ENCODE measurements at places on chromosomes 4 and X.
A peak's percentile ranks its signal among the peaks of the same experiment; 100 is the strongest.

DNA sequence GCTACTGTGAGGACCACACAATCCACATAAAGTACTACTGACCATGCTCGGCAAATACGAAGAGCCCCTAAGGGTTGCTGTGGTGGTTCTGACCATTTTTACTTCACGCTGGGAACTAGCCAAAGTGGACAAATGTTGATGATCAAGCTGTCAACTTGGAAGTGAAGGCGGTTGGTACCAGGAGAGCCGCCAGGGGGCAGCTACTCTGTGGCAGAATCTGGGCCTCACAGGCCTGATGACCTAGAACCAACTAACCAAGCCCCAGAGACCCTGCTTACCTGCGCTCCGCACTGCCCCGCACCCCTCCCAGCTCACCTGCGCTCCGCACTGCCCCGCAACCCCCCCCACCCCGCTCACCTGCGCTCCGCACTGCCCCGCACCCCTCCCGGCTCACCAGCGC lies 5.6 kb downstream of the GAK start:
- DNase-seq: no peak

GRCh38 chrX:96688789-96689188 lies 4.1 kb downstream of the DIAPH2 start:
- no peak for DNase-seq

- DNase-seq: no peak
These were observed 793.4 kb upstream of the FRG1 start for GRCh38 chr4:189147005-189147929.

GRCh38 chrX:54074826-54075225 lies 30.6 kb upstream of the PHF8 start:
- no peak for DNase-seq

GRCh38 chr4:31362756-31363155 lies 642.6 kb downstream of the PCDH7 start:
- DNase-seq: peak; percentile 55

DNA sequence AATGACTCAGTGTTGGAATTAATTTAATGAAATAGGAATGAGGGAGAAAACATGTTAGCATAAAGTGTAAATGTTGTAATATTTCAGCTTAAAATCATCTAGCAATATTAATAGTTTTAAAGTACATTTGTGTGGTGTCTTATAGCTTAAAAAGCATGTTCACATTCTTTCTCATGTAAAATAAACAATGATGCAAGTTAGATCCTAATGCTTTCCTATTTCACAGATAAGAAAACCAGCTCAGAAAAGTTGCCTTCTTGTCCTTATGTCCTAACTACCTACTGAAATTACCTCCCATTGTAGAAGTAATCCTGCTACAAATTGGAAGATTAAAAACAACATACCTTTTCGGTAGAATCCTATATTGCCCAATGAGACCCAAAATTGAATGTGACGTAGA lies 40.9 kb upstream of the PRDM8 start:
- no peak for DNase-seq

DNA sequence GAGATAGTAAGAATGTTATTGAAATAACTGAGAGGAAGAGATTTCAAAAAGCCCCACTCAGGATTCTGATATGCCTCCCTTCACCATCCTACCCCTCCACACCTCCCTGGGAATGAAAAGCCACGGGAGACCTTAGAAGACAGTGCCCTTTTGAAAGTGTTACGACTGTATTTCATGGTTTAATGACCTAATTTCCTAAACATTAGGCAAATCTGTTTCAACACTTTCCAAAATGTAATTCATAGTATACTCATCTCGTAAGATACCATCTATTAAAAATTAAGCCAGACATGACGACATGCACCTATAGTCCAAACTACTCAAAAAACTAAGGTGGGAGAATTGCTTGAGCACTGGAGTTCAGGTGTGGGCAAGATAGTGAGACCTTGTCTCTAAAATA lies 106.3 kb downstream of the HNRNPD start:
- no peak for DNase-seq

DNA sequence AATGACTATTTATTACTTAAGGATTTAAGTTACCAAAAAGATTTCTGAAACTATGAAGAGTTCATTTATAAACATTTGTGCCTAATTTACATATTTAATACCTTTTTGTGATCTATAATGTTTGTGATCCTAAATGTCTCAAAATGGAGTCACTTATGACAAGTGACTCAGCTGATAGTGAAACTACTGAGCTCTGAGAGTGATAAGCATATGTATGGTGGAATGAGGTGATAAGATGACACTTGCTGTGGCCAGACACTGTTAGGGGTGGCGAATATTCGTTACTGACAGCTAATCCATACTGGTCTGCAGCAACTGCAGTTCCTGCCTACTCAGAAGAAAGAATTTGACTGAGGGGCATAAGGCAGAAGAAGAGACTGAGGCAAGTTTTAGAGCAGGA lies 5.5 kb upstream of the NXF3 start:
- no peak for DNase-seq

DNA sequence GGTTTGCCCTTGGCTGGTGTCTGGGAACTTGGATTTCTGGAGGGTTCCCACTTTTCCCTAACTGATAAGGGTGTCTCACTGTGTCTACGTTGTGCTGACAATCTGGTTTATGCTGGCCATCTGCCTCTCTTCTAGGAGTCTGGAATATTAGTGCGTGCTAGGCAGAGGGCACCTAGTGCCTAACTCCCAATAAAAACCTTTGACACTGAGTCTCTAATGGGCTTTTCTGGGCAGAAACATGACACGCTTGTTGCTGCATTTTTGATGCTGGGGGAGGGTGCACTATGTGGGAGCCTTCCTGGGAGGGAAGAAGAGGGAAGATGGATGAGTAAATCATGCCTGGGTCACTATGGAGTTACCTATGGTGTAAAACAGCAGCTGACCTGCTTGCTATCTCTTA lies 16.3 kb upstream of the ZNF41 start:
- DNase-seq: no peak

- peak; percentile 26 for DNase-seq
These were observed 97.4 kb upstream of the TRPC5OS start for GRCh38 chrX:111778591-111778990.

- DNase-seq: no peak
These were observed 12.8 kb downstream of the CYSLTR1 start for GRCh38 chrX:78314561-78314960.

GRCh38 chrX:10040961-10041360 lies 73.8 kb downstream of the CLDN34 start:
- DNase-seq: no peak

DNA sequence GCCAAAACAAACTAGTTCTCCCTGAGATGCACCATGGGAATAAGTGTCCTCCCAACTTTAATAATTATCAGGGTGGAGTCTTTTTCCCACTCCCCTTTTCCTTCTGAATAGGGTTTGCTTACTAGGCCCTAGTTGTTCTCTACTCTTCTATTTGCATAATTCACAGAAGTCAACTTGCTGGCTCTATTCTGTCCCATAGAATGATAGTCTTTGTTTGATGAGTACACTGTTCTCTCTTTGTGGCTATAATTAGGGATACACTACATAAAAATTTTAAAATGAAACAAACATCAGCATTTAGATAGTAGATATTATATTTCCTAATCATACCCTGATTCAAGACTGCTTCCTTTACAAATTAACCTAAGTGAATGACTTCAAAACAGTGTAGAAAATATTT lies 10.3 kb downstream of the PDHA2 start:
- DNase-seq: no peak

GRCh38 chrX:110086916-110087484 lies 84.1 kb downstream of the TMEM164 start:
- DNase-seq: peak; percentile 89

DNA sequence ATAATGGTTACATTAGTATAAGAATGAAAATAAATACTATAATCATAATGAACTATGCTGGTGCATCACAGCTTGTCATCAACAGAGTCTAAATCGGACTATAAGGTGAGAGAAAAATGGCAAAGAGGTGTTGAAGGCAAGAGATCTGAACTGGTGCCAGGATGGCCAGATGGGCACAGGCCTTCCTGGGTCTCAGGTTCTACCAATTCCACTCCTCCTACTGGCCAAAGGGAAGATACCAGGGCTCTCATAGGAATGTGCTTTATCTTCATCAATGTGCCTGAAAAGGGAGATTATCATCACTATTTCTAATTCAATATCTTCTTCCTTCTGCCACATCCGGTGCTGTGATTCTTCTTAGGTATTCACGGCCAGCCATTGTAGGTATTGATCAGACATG lies 107.6 kb downstream of the GASK1B start:
- DNase-seq: no peak

DNA sequence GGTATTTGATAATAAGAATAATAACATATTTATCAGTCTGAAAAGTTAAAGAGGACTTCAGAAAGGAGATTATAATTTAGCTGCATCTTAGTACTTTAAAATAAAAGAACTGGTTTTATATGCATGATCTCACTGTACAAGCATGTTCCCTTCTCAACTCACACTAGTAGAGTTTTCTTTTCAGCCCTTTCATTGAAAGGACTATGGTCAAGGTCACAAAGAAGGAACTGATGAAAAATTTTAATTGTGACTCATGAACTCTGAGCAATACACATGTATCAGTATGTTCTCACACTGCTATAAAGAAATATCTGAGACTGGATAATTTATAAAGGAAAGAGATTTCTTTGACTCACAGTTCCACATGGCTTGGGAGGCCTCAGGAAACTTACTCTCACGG lies 73.7 kb upstream of the NDST4 start:
- no peak for DNase-seq

DNA sequence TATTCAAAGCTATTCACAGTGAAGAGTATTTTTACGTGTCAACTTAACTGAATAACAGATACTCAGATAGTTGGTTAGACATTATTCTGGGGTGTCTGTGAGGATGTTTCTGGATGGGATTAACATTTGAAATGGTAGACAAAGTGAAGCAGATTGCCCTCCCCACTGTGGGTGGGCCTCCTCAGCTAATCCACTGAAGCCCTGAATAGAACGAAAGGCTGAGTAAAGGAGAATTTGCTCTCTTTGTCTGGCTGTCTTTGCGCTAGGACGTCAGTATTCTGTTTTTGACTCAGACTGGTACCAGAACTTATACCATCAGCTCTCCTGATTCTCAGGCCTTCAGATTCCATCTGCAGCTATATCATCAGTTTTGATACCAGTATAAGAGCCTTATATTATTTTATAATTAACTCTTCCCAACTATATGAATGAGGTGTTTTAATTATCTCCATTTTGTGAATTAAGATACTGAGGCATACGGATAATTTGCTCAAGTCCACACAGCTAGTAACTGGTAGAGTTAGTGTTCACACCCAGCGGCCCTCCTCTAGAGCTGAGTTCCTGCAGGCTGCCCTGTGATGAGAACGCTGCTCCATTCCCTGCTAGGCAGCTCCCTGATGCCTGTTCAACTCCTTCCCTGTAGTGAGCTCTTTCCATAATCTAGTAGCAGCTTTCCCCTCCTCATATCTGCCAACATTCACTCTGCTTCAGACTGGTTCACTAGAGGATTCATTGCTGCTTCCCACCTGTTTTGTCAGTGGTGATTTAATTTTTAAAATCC lies 87.5 kb downstream of the RBM46 start:
- no peak for DNase-seq

GRCh38 chr4:77636902-77637301 lies 31.3 kb downstream of the CXCL13 start:
- DNase-seq: peak; percentile 82

DNA sequence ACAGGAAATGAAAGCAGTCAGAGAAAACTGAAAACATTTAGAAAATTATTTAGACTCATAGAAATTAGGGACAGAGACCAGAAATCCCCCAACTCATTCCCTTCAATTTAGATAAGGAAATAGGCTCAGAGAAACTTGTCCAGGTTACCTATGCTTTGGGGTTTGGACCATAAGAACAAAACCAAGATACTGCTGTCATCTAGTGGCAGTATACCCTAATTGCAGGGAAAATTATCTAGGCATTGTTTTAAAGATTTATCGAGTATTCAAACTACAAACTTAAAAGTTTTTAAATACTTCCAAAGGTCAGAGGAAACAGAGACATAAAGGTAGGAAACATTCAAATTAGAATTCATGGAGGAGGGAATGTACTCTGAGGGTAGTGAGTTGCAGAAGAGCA lies 67.0 kb upstream of the KLHL13 start:
- no peak for DNase-seq

DNA sequence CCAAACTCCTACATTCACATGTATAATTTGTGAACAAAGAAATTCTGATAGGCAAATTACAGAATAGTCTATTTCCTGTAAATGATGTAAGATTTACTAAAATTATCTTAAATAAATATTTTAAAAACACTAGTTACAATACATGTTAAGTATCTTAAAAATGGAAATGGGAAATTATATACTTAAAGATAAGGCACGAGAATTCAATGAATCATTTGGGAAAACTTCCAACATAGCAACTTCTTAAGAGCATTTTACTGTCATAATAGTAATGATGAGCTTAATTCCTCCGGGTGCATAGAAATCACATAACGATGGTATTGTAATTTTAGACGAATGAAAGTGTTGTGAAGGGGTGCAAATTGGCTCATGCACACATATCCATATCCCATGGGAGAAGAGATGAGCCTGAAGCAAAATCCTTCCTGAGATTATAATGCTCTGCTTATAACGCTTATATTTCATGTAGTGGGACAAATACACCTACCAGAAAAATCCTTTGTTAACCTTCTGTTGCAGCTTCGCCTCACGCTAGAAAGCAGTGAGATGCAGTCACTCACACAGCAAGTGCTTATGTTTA lies 873.5 kb downstream of the PDHA2 start:
- no peak for DNase-seq

- DNase-seq: no peak
These were observed 246.9 kb downstream of the PAPSS1 start for GRCh38 chr4:107473126-107473525.

GRCh38 chr4:189843413-189844009 lies 97.2 kb upstream of the FRG1 start:
- no peak for DNase-seq

- DNase-seq: peak; percentile 86
These were observed 115.1 kb downstream of the SOWAHB start for GRCh38 chr4:76782837-76783236.

DNA sequence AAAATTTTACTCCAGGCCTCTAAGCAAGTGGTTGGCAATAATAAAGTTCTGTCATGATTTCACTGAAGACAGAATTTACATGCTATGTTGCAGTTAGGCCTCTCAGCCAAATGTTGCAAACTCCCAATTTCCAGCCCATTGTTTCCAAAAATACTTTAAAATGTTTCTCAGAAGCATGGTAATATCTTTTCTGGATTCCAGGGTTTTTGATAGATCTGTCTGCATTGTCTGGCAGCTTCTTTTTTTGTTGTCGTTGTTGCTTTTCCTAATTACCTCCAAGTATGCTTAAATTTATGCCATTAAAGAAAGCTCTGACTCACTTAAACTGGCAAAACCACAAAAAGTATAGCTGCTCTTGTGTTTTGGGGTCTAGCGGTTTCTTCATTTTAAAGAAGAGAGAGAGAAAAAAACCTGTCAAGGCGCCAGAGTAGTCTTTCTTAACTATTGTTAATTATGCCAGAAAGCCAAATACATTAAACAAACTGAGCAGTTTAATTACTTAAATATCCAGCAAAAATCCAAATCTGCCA lies 97.0 kb downstream of the AGTR2 start:
- DNase-seq: peak; percentile 12

Data from fibroblast of upper back skin (primary cell).